Muscle of arm (tissue), 14 donors: ENCODE measurements at places on chromosomes 3 and 15. TPM values are rescaled to one million over a fixed set of nuclear protein-coding genes. Genes with fewer than 3 reads are reported as not detected.
A peak's percentile ranks its signal among the peaks of the same experiment; 100 is the strongest.

The MUSTN1 gene
- polyA plus RNA-seq = 120 TPM

The EIF4G1 gene
- polyA plus RNA-seq = 297 TPM

The JAGN1 gene
- 33.7 TPM for polyA plus RNA-seq

DNA sequence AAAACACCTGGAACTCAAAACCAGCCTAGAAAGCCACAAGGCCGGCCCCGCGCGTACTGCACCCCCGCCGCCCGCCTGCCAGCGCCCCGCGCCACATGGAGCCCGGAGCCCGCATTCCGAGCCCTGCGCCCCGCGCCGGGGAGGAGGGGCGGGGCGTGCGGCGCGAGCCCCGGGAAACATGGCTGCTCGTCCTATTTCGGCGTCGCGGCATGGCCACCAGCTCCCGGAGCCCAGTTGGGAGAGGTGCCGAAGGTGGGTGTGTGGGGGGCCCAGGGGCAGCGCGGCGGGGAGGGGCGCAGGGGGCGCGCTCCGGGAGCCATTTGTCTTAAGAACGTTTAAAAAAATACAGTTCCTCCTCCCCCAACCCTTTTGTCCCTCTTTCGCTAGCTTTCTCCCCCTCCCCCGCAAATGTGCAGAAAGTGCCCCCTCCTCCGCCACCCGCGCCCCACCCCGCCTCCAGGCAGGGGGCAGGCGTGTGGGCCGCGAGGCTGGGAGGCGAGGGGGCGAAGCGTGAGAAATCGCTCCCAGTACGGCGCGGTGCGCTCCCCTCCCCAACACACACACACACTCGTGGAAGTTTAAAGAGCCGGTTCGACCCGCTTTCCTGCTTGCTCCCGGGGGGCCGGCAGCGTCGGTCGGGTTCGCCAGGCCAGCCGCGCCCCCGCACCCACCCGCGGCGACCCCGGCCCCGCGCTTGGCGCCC is 2.5 kb downstream of the ANP32A start:
- DNase-seq = peak; percentile 74

GRCh38 chr15:99113547-99114271 is 8.8 kb downstream of the SYNM start:
- DNase-seq = no peak
